ENCODE measurements at places on chromosomes 13 and 19.

GRCh38 chr13:51632591-51633362 is 48.5 kb downstream of the WDFY2 start:
- no peak for DNase-seq

DNA sequence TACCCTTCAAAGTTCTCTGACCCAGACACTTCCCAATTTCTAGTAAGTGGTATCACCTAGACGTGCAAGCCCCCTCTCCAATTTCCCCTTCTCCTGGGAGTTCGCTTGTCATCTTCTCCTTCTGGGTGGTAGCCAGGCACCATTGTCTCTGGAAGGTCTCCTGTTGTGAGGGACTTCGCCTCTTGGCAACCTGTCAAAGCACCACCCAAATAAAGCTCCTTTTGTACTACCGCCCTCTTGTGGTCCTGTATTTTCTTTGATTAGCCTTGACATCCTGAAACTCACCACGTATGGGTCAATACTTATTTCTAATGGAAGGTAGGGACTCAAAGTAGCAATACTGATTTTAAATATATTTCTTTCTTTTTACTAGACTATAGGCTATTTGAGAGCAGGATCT is 8.2 kb downstream of the GPC5 start:
- DNase-seq: no peak

- DNase-seq: no peak
These were observed 1380.5 kb upstream of the ATXN8OS start for GRCh38 chr13:68727165-68727564.

GRCh38 chr13:51437550-51438127 is 15.2 kb downstream of the INTS6 start:
- no peak for DNase-seq

GRCh38 chr13:20721058-20721453 is 17.6 kb downstream of the IL17D start:
- DNase-seq: no peak

DNA sequence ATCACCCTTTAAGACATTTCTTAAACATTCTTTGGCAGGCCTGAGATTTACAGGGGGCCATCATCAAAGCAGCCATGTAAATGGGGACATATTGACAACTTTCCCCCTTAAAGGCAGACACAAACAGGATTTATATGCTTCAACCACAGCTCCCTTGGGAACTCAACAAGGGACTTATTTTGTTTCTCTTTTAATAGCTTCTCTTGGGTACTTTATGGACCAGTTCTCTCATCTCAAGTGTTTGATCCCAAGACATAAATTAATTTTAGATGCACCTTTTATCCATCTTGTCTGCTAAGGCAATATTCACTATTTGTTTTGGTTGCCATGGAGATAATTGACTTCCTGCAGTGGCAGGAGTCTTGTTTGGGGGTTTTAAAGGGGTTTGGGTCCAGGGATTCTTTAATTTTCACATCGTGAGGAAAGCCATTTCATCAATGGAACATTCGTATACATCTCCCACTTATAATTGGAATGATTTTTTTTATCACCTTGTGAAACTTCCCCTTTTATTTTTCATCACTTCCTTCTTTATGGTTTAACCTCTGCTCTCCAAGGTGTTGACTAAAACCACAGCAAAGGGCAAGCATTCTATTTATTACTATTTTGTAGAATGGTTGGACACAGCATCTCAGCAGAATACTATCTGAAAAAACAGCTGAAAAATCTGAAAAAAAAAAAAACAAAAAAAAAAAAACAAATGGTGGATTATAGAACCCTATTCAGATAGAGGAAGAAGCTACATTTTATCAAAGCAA is 726.0 kb downstream of the DIAPH3 start:
- DNase-seq: no peak

Measured in stimulated activated CD4-positive, alpha-beta T cell treated with anti-CD3 and anti-CD28 coated beads, Interleukin-12 subunit alpha, Interleukin-12 subunit beta, amount 100 ng/mL, for 24 hours (primary cell).